Stimulated activated CD4-positive, alpha-beta T cell treated with anti-CD3 and anti-CD28 coated beads, Interleukin-12 subunit alpha, Interleukin-12 subunit beta, amount 100 ng/mL, for 24 hours (primary cell): ENCODE measurements at places on chromosomes 12 and 14.
A peak's percentile ranks its signal among the peaks of the same experiment; 100 is the strongest.

GRCh38 chr14:32203928-32204357 lies 874 bp upstream of the RNU6-8 start:
- no peak for DNase-seq

DNA sequence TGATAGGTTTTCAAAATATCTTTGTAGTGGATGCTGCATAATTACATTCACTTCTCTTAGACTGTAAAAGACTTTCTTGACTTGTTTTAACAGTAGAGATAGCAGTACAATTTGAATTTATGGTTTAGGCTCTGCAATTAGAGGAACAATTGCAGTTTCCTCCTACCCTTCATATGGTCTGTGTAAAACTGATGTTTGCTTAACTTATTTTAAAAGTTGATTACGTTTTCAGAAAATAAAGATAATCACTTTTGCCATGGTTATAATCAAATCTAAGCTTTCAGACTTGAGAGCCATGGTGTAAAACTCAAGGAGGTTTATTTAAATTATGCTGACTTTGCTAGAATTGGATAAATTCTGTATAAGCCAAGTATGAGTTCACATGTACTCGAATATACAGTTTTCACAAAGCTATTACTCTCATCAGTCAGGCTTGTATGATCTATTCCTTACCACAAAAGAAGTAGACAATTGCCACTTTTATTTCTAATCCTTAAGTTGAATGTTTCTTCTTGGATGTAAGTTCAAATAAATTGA lies 2.5 kb upstream of the MAPK1IP1L start:
- DNase-seq = no peak

DNA sequence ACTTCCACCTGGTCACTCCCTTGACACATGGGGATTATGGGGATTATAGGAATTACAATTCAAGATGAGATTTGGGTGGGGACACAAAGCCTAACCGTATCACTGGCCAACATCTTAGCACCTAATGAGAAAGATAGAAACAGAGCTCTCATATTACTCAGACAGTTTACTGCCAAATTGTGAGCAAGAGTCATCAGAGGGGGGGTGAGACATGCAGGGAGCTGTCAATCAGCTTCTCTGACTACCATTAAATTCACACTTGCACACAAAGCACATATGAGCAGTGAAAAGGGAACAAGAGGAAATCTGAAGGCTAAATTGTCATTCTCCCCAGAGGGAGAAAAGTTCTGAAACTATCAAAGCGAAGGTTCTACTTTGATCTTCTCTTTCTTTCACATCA lies 78.1 kb upstream of the GRIN2B start:
- DNase-seq = no peak

- no peak for DNase-seq
These were observed 1.8 kb upstream of the CHST11 start for GRCh38 chr12:104454997-104455396.

DNA sequence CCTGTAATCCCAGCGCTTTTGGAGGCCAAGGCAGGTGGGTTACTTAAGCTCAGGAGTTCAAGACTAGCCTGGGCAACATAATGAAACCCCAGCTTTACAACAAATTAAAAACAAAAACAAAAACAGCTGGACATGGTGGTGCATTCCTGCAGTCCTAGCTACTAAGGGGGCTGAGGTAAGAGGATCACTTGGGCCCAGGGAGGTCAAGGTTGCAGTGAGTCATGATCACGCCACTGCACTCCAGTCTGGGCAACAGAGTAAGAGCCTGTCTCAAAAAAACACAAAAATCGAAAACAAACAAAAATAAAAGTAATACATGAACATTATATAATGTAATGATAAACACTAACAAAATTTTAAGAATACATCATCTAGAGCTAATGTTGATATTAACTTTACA lies 46.2 kb upstream of the GRIP1 start:
- DNase-seq = no peak

DNA sequence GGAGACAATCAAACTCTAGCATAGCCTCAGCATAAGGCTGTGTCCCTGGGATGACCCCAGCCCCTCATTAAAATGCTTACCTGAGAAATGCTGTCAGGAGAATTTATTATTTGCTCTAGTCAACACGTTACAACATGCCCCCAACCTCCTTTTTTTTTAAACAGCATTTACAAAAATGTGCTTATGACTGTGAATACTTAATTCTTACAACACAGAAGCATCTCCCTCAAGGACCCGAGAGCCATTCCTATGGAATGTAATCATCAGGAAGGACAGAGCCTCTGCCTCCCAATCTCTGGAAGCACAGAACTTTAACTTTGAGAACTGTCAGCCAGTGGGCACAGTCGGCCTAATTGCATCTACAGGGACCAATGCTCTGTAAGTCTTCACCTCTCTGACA lies 136.6 kb upstream of the OVCH1 start:
- no peak for DNase-seq

DNA sequence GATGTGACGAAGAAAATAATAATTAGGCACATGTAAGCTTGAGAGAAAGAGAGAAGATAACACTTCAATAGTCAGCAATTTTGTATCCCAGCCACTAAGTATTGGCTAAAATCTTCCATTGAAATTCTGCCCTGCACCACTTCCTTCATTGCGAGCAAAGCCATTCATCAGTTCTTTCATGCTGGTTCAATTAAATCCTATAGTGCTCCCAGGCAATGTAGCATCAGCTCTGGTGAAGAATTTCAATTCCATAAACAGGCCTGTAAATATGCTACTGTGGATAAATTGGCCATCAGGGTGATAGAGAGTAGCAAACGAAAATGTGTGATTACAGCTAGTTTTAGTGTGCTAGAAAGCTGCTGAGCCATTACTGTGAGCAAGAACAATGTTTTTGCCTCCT lies 24.7 kb downstream of the RPL10L start:
- no peak for DNase-seq

DNA sequence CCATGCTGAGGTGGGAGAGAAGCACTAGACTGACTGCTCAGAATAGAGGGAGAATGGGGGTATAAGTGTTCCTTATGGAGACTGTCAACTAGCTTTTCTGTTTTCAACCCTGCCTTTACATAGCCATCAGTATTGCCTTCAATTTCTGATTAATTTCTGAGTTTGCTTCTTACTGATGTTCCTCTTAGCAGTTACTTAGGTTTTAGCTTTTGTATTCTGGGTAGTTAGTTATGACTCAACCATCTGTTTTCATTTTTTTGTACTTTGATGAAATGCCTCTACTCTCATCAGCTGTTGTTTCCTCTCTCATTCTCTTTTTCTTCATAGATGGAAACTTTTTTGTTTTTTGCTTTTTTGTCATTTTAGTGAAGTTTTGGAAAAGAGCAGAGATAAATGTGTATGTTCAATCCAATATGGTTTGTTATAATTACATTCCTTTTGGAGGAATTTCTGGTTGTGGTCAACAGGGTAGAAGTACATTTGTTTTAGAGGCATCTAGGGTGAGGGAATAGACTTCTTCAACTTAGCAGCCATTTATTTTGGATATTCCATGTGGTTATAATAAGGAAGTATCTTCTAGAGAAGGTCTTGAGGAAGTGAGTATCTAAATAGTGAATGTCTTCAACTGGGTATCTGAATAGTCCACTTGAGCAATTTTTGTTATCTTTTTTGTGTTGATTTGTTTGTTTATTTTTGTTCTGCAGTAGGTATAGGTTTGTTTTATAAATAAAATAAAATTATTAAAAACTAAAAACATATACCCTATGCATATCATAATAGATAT lies 29.6 kb downstream of the PMCH start:
- DNase-seq = no peak

GRCh38 chr12:71589478-71589881 lies 74.2 kb downstream of the ZFC3H1 start:
- DNase-seq = no peak

GRCh38 chr12:99981639-99982190 lies 3.0 kb downstream of the ANKS1B start:
- no peak for DNase-seq

- DNase-seq = no peak
These were observed 185.2 kb downstream of the AEBP2 start for GRCh38 chr12:19624491-19624890.

GRCh38 chr14:74801396-74801795 lies 38.3 kb downstream of the YLPM1 start:
- no peak for DNase-seq

GRCh38 chr12:120292661-120293531 lies at the start of gene RNU4-1:
TSS of gene RNU4-1 (minus strand) at chr12:120293237.
- peak; percentile 69 for DNase-seq

- no peak for DNase-seq
These were observed 553.7 kb downstream of the FOXG1 start for GRCh38 chr14:29320286-29320685.

GRCh38 chr12:6946033-6946919 lies 2.5 kb downstream of the C12orf57 start:
- peak; percentile 75 for DNase-seq

DNA sequence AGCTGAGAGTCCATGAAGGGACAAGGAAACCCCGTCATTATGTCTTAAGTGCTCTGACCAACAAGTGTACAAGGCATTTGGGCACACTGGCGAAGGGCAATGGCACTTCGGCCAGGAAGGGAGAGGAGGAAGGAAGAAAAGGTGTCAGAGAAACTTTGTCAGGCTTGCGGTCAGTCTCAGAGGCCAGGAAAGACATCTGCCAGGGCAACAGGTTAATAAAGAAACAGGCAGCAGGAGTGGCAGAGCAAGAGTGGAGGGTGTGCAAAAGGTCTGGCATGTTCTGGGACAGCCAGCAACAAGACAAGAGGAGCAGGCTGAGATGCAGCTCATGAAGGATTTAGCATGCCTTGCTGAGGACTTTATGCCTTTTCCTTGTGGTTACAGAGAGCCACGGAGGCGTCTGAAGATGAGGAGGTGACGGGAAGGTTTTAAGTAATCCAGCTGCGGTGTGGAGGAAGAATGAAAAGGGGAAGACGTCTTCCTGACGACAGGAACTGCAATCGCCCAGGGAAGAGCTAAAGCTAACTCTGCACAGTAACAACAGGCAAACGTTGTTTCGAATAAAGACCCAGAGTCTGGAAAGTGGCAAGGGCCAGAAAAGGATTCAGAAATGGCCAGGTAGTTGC lies 13.1 kb downstream of the APPL2 start:
- DNase-seq = no peak

DNA sequence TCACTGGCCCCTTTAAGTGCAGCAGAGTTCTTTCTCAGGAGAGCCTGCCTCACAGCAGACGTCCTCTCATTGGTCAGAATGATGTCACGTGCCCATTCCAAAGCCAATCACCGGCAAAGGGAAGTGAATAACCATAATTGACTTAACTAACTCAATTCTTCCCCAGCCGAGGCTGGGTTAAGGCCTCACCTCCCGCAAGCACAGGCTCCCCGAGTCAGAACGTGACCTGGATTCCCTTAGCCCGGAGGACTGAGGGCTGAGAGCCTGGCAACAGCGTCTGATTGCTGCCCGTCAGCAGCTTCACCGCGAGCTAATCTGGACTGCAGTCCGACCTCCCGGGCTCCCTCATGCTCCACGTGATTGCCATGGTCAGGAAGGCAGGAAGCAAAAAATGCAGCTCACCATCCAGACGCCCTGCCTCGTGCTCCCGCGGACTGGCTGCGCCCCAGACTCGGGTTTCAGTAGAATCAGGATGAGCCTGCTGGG lies 92.1 kb upstream of the FZD10 start:
- DNase-seq = no peak

DNA sequence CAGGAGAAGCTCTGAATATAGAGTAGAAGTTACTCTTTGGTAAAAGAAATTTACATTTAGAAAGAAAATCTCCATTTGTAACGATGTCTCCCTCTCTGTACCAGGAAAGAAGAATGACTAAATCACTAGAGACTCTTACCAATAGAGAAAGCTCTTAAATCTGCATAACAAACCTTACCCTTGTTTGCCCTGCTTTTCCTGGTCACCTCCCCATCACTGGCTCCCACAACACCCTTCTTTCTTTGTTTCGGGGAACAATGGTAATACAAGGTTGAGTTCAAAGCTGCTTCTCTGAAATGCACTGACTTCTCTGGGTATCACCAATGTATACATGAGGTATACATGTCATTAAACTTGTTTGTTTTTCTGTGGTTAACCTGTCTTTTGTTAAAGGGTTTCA lies 351.1 kb upstream of the FLRT2 start:
- no peak for DNase-seq

GRCh38 chr12:91432089-91432488 lies 249.5 kb upstream of the DCN start:
- no peak for DNase-seq

GRCh38 chr12:131116468-131117117 lies 162.9 kb downstream of the ADGRD1 start:
- no peak for DNase-seq
